ENCODE measurements at places on chromosomes 7 and 10. TPM values are rescaled to one million over a fixed set of nuclear protein-coding genes. Genes with fewer than 3 reads are reported as not detected.
A peak's percentile ranks its signal among the peaks of the same experiment; 100 is the strongest.

Gene CAV2
- not detected for total RNA-seq

Gene AMZ1
- 2.9 TPM for total RNA-seq

- no peak for DNase-seq
These were observed 689.7 kb upstream of the CELF2 start for GRCh38 chr10:10327934-10328333.

- DNase-seq = no peak
These were observed 145.7 kb downstream of the ELAPOR2 start for GRCh38 chr7:86913709-86914108.

DNA sequence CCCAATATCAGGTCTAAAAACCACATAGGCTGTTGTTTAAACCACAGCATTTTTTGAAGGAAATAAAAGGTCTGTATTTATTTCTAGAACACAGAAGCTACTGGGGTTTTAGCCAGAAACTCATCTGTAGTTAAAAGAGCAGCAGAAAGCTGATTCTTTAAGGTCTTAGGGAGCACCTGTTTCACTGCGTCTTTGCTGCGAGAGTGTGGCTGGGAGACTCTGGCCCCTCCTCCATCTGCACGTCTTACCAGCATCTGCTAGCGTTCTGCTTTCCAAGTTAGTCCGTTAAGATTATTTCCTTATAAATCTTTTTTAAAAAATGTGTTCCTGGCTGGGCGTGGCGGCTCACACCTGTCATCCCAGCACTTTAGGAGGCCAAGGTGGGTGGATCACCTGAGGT, 95.9 kb downstream of the ADARB2 start:
- DNase-seq = no peak

- DNase-seq = no peak
These were observed 77.1 kb downstream of the DNAJC1 start for GRCh38 chr10:21926358-21926925.

GRCh38 chr7:55723621-55723941, 139.0 kb downstream of the SEPTIN14 start:
- DNase-seq = no peak

- DNase-seq = no peak
These were observed 137.0 kb downstream of the PTPRN2 start for GRCh38 chr7:158450476-158451124.

DNA sequence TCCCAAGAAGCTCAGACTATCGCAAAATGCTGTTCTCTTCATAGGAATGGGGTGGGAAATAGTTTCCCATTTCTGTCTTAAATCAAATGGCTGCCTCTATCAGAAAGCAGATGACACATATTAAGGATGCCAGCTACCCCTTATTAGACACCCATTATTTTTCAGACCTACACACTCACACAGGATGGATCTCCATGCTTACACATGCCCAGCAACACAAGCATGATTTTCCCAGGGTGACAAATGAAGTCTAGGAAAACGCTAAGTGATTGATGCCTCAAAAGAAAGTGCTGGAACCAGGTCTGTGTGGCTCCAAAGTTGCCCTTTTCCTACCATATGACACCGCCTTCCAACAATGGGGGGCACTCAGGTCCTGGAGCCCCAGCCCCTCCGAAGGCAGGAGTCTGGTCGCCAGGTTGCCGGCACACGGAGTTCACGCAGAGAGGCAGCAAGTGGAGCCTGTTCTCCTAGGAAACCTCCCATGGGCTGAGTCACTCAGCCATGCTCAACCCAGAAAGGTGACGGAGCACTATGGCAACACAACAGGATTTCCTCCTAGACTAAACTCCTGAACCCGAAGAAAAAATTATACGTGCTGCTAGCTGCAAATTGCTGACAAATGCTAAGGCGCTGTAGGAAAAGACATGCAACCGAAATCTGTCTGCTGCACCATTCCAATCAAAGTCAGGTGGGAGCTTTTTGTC, 19.8 kb downstream of the VOPP1 start:
- DNase-seq = no peak

Gene H2BK1
- not detected for total RNA-seq

- no peak for DNase-seq
These were observed 180.2 kb upstream of the FZD1 start for GRCh38 chr7:91083855-91084644.

Gene KIF11
- total RNA-seq = 113 TPM

DNA sequence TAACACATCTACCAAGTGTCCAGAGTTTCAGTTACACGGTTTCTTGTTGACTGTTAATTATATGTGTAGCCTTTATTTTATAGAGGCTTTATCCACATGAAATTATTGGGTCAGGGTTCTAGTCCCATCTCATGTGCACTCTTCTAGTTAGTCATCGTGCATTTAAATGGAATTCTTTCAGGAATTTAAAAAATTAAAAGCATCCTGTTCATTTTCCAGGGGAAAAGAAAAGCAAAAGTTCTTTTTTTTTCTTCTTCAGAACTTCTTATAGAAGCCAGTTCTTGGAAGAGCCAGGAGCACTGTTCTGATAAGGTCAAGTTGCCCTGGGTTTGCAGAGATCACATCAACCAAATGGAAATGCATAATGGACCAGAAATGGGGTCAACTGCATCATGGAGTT, 324.7 kb downstream of the INHBA start:
- DNase-seq = no peak

- peak; percentile 37 for DNase-seq
These were observed 9.5 kb upstream of the ASAH2 start for GRCh38 chr10:50260791-50261281.

DNA sequence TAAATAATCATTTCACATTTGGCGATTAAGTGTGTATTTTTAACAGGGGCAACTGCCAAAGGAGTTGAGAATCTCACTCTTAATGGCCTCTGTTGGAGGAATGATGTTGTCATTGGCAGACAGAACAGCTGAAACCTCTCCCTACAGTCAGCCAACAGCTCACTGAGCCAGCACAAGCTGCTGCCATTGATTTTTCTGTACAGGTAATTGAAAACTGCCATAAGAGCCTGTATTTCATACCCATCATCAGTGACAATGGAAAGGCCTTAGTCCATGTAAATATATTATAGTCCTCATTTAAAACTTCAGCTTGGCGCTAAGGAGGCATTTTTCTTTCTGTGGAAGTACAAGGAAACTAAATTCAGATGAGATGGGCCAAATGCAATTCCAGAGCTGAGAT, 28.1 kb upstream of the PTN start:
- no peak for DNase-seq

GRCh38 chr10:47042780-47043750, 131.8 kb downstream of the PTPN20 start:
- no peak for DNase-seq
